NCI-H1092 (cell line): ENCODE measurements at places on chromosomes 5 and 9.

GRCh38 chr5:68292316-68292715, 76.8 kb downstream of the PIK3R1 start:
- DNase-seq, result no peak

DNA sequence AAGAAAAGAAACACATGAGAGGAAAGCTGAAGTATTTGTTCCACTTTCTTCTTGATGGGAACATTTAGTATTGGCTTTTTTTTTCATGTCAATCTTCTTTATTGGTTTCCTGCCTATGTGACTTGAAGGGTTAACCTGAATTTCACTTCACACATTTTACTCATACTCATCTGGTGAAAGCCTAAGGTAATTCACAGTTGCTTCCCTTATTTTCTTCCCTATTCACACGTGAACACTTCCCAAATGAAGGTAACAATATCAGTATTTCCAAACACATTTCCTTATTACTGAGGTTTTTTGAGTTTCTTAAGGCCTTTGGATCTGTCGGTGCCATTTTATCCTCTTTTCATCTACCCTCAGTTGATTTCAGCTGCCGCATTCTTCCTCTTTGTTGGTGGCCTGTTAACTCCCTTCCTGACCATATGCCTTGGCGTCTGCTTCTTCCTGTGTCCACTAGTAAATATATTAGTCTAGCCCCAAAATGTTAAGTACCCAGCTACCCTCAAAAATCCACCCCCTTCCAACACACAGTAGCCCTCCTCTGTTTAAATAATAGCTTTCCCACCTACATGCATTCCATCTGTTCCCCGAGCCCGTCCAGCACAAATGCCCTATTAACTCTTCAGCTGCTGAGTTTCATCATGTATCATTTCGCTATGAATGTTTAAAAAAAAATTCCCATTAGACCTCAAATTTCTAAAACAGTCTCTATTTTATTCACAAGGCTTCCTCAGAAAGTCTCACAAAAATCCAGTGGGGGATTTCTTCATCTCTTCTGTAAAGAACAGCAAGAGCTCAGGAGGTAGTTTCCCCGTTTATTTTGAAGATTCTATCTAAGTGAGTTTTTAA, 97.3 kb downstream of the USP20 start:
- DNase-seq, result no peak

- DNase-seq, result no peak
Measured at GRCh38 chr9:113416149-113416721, 5.7 kb downstream of the C9orf43 start.

DNA sequence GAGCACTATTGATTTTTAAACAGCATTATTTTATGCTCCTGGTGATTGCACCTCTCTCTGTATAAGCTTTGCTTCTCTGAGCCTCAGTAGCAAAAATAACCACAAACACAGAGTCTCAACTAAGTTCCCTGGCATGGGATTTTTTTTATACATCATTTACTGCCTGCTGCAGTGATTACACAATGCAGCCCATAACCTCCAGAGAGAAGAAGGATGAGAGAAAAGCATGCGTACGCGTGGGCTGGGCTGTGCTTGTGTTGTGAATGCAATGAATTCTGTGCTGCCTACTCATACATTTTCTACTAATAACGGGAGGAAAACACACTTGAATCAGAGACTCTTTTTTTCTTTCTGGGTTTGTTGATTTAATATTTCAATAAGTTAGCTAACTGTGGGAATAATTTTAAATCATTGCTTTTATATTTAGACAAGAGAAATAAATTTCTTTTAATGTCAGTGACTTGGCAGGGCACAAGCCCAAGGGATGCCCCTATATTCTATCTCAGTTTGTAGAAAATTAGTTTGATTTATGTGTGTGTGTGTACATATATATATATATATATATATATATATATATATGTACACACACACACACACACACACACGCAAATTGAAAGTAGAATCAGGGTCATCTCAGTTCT, 351.5 kb downstream of the MED10 start:
- DNase-seq, result no peak

DNA sequence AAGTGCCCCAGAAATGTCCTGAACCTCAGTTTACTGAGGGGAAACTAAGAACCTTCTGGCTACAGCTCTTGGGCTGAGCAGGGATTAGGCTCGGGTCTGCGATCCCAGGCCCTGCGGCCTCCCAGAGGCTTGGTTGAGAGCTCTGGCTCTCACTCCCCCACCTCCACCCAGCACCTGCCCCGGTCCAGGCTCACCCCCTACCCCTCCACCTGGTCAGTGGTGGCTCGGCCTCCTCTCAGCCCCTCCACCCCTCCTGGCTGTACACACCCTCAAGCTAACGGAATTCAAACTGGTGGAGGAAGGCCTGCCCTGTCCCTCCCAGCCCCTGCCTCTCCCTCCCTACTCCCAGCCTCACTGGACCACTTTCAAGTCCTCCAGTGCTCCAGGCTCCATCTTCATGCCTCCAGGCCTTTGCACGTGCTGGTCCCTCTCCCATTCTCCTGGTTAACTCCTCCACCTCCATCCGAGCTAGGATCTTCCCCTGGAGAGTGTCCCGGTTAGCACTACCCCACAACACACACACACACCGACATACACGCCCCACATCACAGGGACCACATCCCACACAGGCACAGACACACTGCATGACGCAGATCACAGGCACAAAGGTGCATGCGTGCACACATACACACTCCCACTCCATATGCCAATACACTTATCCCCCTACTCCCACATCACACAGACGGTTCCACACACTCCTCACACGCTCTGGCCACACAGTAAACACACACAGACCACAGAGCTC, 130.9 kb downstream of the C9orf50 start:
- DNase-seq, result no peak

- no peak for DNase-seq
Measured at GRCh38 chr9:16152276-16153101, 599.6 kb downstream of the CCDC171 start.

GRCh38 chr9:105055917-105056316, 128.0 kb upstream of the ABCA1 start:
- DNase-seq, result no peak

DNA sequence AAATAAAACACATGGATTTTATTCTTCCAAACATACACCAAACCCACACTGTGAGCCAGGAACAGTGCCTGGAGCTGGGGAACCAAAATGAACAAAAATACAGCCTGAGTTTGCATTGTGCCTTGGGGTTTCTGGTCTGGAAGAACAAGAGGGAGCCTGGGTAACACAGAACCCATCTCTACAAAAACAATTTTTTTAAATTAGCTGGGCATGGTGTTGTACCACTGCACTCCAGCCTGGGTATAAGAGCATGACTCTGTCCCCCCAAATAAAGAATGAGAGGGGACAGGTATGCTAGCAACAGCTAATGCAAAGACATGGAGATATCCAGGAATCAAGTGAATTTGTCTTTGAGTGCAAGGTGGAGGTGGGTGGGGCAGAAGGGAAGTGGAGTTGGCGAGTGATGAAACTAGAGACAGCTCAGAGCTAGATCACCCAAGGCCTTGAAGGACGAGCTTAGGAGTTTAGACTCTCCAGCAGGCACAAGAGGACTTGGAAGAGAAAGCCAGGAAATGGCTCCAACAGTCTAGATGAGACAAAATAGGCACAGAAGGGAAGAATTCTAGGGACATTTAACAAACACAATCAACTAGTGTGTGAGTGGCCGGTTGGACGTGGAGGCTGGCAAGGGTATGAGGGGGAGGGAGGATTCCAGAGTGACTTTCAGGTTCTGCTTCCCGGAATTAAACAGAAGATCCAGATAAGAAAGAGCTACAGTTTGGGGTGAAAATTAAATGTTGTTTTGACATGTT, 47.4 kb downstream of the FNBP1 start:
- no peak for DNase-seq

DNA sequence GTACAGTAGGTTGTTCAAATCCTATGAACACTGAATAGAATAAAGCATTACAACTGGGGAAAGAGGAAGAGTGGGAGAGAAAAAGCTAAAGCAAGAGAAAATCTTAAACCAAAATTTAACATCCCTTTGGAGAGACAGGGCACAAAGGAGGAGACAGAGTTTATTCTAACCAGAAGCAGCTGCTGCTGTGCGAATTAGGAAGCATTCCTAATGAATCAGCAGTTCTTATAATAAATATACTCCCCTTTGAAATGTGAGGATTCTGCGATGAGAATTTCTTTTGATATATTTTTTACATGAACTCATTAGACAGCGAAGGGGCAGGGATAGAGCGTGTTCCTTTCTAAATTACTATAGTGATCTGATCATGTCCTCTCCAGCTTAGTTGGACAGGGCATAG, 233.4 kb downstream of the DENND1A start:
- no peak for DNase-seq
